ENCODE measurements at places on chromosomes 1 and 21.

GRCh38 chr1:61523229-61523628 is 201.7 kb downstream of the TM2D1 start:
- no peak for DNase-seq

DNA sequence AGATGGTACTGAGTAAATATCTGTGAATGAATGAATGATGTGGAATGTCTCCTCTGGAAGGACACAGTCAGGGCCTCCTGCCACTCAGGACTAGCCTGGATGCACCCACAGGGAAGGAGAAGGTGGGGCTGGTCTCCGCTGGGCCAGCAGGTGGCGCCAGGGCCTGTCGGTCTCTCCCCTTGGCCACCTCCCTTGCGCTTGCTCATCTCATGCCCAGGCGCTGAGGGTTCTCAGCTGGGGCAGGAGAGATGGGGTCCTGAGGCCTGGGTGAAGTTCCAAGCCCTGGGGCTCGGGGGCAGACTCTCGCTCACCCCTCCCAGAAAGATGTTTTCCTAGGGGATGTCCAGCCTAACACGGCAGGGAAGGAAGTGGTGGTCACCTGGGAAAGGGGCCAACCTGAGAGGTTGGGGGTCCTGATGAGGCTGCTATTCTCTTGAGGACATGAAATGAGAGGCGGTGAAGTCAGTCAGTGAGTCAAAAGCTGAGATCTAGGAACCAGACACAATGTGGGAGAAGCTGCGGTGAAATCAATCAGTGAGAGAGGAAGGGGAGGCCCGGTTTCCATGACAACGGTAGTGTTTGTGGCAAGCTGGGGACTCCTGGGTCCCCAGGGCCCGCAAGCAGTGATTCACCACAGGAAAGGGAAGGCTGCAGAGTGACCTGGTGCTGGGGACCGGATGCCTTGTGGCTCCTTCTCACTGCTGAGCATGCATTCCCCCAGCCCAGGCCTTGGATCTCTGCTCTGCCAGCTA is 14.6 kb upstream of the MEX3A start:
- DNase-seq = peak; percentile 85

DNA sequence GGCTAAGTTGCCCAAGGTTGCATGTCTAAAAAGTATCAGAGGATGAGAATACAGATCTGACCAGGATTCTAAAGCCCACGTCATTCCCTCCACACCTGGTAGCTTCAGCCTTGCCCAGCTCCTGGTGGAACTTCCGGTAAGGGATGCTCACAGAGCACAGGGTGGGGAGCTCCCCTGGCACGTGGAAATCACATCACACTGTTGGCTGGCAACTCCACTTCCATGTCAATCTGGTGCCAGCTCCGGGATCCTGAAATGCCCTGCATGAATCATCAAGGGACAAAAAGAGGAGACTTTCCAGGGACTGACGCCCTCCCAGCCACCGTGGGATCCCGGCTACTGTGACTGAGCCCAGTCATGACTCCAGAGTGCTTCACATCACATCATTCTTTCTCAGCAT is 12.4 kb upstream of the BCAR3 start:
- DNase-seq = no peak

DNA sequence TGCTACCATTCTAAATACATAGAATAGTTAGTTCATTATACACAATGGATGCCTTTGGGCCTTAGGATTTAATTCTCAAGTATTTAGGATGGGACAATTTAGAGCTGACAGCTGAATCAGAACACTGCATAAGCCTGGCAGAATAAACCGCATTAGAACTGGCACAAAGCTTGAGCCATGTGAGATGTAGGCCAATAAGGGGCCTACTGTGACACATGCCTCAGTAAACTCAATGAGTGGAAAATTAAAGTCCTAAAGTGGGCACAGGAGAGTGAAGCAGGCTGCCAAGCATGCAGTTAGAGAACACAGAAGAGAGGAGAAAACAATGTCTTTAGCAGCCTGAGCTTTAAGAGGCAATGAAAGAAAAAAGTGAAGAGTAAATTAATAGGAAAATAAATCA is 24.3 kb downstream of the SCYL3 start:
- DNase-seq = no peak

DNA sequence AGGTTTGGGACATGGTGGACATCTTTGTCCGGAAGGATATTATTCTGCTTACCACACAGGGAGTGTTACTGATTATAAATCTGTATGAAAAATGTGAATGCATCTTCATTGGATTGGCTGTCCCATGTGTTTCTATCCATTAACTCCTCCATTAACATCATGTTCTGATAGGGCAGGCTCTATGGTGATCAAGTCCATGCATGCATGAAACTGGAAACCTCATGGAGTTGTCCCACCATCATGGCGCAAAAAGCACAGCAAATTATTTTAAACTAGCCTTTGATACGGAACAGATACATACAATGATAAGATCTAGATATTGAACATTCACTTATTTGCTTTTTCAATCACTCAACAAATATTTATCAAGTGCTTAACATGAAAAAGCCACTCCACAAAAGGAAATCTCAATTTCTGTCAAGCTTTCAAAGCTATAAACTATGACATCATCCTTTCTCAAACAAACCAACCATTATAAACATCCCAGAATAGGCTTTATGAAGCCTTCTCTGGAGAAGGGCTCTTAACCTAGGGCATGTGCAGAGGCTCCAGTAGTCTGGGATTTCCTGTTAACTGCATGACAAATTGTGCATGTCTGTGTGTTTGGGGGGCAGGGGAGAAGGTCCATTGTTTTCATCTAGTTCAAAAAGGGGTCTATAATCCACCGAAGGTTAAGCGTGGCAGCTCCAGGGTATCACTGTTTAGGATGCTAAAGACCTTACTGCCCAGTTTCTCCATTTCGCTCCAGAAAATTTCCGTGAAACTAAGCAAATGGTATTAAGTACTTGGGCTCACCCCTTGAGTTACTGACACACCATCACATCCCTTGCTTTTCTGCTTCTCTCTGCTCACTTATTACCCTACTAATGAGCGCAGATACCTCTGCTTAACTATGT is 46.1 kb downstream of the ADAMTS1 start:
- DNase-seq = no peak

DNA sequence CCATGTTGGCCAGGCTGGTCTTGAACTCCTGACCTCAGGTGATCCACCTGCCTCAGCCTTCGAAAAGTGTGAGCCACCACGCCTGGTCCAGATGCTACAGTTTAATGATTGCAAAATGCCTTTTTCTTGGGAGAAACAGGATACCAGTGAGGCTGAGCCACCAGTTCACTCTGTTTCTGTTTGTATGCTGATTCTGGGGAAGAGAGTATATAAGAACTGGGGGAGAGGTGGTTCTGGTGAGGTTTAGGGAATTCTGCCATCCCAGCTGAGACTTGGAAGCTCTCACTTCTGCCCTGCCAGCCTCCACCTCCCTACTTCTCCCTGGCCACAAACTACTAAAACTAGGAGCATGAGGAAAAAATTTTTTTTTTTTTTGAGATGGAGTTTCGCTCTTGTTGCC is 8.1 kb upstream of the PMF1 start:
- DNase-seq = no peak

- DNase-seq = no peak
Measured at GRCh38 chr1:94022471-94023189, 98.3 kb downstream of the ABCA4 start.

DNA sequence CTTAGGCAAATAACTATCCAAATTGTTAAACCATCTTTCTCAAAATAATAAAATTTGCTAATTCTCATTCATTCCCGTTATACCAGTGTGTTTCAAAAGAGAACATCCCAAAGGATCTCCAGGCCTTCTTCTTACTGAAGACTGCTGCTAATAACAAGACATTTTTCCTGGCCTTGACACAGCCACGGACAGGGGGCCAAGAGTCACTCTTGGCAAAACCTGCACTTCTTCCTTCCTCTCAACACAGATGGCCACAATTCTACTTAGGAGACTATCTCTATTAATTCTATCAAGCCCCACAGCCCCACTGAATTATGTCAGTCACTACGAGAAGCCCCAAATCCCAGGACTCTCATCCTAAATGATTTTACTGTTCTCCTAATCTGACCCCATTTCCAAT is 86.0 kb downstream of the EVI5 start:
- no peak for DNase-seq

DNA sequence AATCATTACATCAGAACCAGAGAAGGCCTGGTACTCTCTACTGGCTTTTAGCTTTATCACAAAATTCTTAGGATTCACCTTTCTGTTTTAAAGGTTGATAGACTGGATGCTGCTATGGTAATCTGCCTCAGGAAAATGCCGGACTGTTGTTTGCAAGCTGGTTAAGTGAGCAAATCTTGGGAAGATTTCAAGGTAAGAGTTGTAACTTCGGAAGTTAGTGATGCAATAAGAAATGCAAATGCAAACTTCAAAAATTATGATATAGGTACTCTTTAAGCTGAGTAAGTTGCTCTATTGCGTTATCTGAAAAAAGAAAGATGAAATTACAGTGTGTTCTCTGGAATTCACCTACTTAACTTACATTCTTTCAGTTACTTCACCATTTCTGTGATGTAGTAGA is 4.4 kb upstream of the SLC16A1 start:
- no peak for DNase-seq

All from kidney (tissue), 22 donors.